ENCODE measurements at places on chromosomes 2 and 18.

DNA sequence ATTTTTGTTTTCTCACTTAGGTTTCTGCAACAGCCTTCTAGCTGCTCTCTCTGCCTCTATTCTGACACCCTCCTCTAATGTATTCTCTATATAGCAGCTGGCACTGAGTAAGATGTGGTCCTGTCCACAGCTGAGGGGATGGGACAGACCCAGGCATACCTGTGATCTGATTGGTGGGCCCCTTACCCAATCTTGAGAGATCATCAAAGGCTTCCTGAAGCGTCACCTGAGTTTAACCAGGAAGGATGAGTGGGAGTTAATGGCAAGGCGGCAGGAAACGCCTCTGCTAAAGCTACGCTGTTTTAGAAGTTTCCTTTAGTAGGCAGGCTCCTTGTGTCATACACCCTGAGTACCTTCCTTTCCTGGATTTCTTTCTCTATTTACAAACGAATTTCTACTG, 5.7 kb upstream of the TET3 start:
- DNase-seq, result no peak

DNA sequence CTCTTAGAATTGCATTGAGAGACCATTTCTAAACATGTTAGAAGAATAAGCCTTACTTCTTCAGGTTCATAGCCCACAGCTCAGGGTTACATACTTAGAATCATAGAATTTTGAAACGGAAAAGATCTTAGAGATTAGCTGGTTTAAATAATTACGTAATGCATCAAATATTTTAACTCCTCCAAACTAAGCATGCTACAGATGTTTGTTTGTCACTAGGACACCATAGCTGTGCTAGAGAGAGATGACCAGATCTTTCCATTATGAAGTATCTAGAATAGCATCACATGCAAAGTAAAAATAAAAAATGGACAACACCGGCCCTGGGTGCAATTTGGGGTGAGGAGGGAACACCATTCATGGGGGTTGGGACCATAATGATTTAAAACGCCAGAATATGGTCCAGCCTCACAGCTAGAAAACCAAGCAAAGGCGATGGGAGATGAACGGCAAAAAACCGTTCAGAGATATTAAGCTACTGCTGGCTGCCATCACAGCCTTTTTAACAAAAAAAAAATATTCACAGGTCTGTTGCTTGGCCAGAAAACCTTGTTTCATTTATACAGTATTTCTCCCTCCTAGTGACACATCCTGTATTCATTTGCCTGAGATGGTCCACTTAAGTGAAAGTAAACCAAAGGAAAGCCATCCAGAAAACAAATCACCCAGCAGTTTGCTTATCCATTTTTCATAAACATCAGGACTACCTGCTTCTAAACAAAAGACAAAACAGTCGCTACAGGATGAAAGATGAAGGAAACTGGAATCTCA, 94.2 kb downstream of the EPHA4 start:
- DNase-seq, result no peak

DNA sequence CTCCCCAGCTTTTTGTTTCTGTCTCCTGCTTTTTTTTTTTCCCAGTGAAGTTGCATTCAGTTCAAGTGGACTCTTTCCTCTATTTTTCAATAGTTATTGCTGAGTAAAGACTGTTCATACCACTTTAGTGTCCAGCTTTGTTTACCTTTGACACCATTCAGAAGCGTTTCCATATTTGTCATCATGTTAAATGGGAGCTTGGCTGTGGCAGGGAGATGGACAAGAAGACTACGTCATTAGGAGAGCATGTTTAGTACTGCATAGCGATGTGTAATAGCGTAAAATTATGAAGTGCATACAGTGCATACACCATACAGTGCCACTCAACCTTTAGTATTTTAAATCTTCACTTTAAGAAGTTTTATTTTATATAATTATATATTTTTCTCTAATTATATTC, 655.9 kb downstream of the DCC start:
- no peak for DNase-seq

DNA sequence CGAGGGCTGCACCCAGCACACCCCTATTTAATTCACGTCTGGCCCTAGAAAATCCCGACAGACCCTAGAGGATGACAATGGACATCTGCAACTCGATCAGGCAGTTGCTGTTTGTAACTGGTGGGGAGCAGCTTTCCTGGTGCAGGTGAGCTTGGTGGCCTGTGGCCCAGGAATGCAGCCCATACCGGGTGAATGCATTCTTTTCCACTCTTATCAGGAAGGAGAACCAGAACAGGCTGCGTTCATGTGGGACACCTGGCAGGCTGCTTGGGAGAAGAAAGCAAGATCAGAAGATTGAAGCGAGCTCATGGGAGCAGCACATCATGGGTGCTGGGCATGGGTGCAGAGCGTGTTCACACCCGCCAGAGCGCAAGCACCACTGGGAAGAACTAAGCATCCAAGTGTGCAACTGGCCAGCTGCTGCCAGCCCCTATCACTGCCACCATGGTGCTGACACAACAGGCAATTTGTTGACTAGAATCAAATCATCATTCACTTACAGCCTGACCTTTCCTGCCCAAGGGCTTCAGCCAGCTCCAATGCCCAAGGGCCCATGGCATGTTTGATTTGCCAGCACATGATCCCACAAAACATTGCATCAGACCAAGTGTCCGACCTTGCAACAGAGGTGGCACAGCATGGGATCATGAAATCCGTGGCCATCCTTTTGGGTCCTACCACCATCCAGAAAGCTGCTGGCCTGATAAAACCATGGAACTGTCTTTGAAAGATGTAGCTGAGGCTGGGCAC, 241.7 kb upstream of the ID2 start:
- DNase-seq, result no peak

DNA sequence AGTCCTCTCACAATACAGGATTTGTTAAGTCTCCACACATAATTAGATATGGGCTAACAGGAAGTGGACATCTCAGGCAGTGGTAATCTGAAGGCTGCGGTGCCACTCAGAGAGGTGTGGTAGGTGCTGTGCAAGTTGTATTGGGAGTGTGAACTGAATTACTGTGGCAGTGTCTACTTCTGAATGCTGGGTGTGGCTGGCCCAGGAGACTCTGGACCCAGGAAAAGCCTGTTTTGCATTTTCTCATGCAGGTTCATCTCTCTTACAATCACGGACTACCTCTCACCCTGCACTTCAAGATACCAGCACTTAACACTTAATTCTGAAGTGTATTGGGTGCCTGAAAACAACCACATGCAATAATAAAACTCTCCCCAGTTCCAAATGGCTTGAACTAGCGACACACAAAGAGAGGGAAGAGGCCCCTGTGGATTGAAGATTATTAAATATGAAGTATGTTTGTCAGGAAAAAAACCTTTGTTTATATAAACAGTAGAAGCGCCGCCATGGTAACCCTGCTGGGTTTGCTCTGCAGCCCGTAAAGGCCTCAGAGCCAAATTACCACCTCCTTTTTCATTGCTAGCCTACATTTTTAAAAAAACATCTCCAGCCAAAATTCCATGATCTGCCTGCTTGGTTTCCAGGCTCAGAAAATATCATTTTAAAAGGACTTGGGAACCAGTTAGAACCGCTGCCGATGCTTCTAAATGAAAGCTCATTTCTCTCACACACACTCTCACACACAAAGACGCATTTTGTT, 77.5 kb downstream of the GFPT1 start:
- DNase-seq, result no peak

GRCh38 chr2:64532030-64532429, 7.9 kb downstream of the AFTPH start:
- no peak for DNase-seq

DNA sequence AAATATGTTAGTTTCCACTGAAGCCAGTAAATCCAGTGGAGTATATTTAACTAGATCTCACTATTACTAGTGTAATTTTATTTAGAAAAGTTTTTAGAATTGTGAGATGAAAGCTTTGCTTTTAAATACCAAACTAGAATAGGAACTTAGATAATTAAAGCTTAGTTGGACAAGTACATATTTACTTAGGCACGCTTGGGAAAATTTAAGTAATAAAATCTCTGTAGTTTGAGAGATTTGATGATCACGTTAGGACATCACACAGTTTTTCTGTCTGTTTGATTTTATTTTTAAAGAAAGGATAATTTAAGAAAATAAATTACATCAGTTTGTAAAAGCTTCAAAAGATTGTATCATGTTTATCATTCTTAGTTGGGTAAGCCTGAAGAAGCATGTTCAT, 140.8 kb upstream of the IL1R2 start:
- no peak for DNase-seq

GRCh38 chr2:203551778-203552177, 16.7 kb upstream of the RAPH1 start:
- no peak for DNase-seq

GRCh38 chr2:61952288-61952687, 46.8 kb downstream of the COMMD1 start:
- DNase-seq, result no peak
